ENCODE measurements at places on chromosomes 13 and 19.

- DNase-seq = no peak
Observed at GRCh38 chr13:46121597-46122163, 16.8 kb upstream of the CPB2 start.

- no peak for DNase-seq
Observed at GRCh38 chr13:48125794-48126228, 30.9 kb upstream of the MED4 start.

GRCh38 chr19:39595950-39596349 is 6.4 kb upstream of the LGALS13 start:
- DNase-seq = peak; percentile 59

GRCh38 chr19:47514151-47514868 is 553 bp downstream of the NAPA start:
- DNase-seq = no peak

DNA sequence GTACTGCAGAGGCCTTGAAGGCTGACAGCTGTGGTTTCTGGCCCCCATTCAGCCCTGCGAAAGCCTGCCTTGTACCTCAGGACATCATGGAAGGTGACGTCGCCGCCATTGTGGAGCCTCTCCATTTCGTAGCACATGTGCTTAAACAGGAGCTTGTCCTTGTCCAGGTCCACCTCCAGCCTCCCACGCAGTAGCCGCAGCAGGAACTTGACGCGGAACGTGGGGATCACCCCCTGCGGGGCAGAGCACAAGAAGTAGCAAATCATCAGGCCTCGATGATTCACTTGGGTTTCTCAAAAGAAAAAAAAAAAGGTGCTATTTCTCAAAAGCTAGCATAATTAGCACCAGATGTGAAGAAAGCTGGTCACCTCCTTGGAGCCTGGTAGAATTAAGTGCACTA is 351.0 kb downstream of the NALCN start:
- DNase-seq = no peak

DNA sequence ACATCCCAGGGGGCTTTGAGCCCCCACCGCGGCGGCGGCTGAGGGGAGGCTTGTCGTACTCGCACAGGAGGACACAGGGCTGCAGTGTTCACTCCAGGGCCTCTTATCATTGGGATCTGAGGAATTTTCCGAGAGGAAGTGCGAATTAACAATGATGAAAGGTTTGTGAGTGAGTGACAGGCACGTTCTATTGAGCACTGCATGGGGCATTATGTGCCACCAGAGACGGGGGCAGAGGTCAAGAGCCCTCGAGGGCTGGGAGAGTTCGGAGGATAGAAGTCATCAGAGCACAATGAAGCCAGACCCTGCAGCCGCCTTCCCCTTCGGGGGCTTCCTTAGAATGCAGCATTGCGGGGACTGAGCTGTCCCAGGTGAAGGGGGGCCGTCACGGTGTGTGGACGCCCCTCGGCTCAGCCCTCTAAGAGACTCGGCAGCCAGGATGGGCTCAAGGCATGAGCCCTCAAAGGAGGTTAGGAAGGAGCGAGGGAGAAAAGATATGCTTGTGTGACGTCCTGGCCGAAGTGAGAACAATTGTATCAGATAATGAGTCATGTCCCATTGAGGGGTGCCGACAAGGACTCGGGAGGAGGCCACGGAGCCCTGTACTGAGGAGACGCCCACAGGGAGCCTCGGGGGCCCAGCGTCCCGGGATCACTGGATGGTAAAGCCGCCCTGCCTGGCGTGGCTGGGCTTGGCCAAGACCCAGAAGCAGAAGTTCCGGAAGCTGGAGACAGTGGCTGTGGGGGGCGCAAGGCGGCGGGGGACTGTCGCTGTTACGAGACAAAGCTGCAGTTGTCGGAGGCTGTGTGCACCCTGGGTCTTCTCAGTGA is 53.9 kb downstream of the MCF2L start:
- no peak for DNase-seq

GRCh38 chr13:77289851-77290250 is 37.0 kb downstream of the MYCBP2 start:
- no peak for DNase-seq

DNA sequence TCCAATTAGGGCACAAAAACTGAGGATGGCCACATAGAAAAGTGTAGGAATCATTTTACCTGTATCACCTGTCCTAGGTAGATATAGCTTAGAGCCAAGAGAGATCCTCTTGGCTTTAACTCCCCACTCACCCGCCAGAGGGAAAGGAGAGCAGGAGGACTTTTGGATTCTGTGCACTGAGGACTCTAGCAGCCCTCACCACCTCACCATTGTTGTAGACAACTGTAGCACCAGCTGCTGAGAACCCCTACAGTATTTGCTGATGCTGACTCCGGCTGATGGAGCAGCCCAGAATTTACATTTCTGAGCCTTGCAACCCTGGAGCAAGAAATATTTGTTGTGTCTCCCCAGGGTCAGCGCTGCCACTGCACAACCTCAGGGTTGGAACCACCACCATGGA is 2044.4 kb downstream of the OLFM4 start:
- DNase-seq = no peak

- DNase-seq = no peak
Observed at GRCh38 chr19:49555600-49556411, 24.6 kb downstream of the NOSIP start.

DNA sequence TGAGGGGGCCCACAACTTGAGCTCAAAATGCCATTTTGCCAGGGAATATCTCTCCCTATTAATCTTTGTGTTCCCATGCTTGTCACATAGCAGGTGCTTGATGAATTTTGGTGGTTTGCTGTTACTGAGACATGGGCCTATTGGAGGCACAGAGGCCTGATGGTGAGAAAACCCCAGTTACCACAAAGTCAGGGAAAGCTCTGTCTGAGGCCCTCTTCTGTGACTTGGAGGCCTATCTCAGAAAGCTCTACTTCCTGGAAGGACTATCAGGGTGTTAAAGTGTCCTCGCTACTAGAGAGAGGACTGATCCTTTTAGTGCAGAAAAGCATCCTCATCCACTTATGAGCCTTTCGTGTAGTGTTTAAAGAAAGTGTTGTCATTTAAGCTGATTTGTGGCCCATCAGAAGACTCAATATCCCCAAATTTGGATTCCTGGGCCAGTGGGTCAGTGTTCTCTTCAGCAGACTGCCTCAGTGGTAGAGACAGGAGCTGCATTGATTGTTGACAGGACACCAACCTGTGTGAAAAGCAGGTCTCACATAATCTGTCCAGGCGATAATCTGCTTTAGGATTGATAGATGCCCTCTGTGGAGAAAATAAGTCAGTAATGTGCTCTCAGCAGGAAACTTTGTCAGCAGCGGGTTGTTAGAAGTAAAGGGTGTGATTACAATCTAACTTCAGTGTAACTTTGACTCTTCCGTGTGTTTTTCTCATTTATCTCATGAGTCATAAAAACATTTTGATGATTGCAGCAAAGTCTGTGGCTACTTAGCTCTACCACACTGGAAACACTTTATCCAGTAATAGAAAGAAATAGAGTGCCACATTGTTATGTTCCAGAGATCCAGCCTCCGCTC is 121.0 kb downstream of the AKAP11 start:
- no peak for DNase-seq

- DNase-seq = peak; percentile 20
Observed at GRCh38 chr19:40392894-40393517, 3.0 kb upstream of the HIPK4 start.

DNA sequence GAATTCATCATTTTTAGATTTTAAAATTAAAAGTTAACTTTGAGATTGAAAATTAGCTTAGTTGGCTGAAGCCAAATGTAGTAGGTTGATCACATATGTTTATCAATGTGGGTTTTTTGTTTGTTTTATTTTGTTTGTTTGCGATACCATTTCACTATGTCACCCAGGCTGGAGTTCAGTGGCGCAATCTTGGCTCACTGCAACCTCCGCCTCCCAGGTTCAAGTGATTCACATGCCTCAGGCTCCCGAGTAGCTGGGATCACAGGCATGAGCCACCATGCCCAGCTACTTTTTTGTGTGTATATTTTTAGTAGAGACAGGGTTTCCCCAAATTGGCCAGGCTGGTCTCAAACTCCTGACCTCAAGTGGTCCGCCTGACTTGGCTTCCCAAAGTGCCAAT is 665.7 kb upstream of the SLC10A2 start:
- DNase-seq = no peak

All from HT1080 (cell line).